NCI-H226 (cell line): ENCODE measurements at places on chromosomes 13 and 19.

DNA sequence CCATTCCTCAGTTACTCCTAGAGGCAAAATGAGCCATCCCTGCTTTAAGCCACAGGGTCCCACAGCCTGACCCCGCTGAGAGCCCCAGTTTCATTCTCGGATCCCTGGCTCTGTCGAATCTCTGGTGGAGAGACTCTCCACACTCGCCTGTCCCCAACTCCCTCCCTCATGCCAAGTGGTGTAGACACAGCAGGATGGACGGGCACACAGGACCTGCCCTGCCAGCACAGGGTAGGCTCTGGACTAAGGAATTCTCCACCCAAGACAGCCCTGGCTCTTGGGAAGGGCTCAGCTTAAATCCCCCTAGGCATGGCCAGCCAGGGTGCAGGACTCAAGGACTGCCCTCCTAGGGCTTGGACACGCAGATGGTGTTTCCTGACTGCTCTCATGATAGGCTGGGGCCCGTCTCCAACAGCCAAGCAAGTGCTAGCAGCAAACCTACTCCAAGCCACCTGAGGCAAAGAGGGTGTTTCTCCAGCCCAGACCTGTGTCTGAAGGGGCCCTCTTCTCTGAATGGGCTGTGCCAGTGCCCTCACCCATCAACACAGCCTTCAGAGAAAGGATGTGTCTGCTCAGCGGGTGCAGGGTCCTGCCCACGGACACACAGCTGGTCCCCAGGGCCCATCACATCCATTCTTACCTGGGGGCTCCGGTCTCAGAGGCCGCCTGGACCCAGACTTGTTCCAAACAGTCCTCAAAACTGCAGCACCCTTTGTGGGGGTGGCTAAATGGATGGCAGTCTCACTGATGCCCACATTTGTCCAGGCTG lies 65.3 kb downstream of the PEPD start:
- no peak for DNase-seq

GRCh38 chr19:31262725-31263191 lies 86.5 kb downstream of the TSHZ3 start:
- no peak for DNase-seq

- DNase-seq = no peak
Observed at GRCh38 chr19:55400281-55401087, 7.1 kb downstream of the UBE2S start.

- DNase-seq = no peak
Observed at GRCh38 chr19:15532779-15533521, 24.6 kb downstream of the CYP4F22 start.

GRCh38 chr13:49419276-49419675 lies 24.6 kb downstream of the CAB39L start:
- no peak for DNase-seq

- DNase-seq = no peak
Observed at GRCh38 chr13:73077865-73078264, 19.1 kb downstream of the KLF5 start.

DNA sequence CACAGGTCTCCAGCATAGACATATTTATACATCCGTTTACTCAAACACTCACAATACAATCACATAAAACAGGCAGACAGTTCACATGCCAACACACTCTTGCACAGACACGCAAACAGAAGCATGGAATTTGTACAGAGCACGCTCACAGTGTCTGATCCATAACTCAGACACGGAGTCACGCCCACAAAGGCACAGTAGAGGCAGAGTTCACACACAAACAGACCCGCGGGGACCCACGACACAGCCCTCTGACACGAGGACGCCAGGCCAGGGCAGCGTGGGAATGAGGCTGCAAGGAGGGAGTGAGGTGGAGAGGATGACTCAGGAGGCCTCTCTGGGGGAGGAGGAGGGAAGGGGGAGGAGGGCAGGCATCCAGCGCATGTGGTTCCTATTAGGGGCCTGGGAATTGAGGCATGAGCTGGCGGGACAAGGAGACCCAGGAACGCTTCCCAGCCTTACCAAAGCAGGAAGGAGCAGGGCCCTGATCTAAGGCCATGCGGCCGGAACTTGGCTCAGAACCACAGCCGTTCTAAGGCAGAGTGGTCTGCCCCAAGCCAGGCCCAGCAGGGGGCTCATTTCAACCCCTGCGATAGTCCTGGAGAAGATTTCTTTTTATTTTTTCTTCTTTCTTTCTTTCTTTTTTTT lies 9.1 kb upstream of the OLFM2 start:
- DNase-seq = peak; percentile 86

GRCh38 chr13:40670307-40670706 lies 3.9 kb upstream of the FOXO1 start:
- DNase-seq = no peak

DNA sequence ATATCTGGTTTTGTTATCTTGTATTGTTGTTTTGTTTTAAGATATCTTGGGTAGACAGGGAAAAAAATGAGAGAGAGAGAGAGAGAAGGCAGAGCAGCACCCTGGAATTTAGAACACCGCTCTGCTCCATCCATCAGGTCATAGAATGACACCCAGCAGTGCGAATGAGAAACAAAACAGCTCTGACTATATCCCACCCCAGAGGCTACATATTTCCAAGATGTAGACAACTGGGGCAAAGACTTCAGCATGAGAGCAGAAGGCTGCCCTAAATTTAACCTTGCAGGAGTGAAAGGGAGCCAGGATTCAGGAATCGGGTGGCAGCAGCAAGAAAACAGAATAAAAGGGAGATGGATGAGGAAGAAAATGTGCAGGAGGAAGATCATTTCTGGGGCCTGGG lies 46.5 kb downstream of the TNFSF13B start:
- no peak for DNase-seq

DNA sequence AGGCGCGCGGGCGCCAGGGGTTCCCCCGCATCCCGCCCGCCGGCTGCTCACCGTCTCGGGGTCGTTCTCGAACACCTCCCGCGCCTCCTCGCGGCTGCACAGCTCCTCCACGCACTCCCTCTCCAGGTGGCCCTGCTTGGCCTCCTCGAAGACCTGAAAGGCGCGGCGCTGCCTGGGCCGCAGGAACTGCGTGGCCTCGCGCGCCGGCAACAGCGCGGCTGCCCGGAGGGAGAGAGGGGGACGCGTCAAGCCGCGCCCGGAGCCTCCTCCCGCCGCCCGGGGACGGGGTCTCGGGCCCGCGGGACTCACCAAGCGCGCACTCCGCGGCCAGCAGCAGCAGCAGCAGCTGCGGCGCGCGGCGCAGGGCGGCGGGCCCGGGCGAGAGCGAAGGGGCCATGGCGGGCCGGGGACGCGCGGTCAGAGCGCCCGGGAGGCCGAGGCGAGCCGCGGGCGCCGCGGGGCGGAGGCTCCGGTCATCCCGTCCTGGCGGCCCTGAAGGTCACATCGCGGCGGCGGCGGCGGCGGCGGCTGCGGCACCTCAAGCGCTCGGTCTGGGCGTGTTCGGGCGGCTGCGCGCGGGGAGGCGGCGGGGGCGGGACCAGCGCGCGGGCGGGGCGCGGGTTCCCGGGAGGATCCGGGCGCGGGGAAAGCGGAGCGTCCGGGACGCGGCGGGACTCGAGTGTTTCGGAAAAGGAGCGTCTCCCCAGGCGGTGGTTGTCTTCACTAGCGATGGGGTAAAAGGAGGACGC lies at the start of gene GAS6:
Gene GAS6, minus strand, starts transcription at position 553 of the 749 bp plus-strand sequence. Its CDS starts 156 bp downstream, at position 397.
- peak; percentile 52 for DNase-seq

GRCh38 chr19:16861011-16861410 lies 27.8 kb upstream of the F2RL3 start:
- no peak for DNase-seq

- DNase-seq = no peak
Observed at GRCh38 chr19:49573425-49573824, 6.9 kb downstream of the NOSIP start.

DNA sequence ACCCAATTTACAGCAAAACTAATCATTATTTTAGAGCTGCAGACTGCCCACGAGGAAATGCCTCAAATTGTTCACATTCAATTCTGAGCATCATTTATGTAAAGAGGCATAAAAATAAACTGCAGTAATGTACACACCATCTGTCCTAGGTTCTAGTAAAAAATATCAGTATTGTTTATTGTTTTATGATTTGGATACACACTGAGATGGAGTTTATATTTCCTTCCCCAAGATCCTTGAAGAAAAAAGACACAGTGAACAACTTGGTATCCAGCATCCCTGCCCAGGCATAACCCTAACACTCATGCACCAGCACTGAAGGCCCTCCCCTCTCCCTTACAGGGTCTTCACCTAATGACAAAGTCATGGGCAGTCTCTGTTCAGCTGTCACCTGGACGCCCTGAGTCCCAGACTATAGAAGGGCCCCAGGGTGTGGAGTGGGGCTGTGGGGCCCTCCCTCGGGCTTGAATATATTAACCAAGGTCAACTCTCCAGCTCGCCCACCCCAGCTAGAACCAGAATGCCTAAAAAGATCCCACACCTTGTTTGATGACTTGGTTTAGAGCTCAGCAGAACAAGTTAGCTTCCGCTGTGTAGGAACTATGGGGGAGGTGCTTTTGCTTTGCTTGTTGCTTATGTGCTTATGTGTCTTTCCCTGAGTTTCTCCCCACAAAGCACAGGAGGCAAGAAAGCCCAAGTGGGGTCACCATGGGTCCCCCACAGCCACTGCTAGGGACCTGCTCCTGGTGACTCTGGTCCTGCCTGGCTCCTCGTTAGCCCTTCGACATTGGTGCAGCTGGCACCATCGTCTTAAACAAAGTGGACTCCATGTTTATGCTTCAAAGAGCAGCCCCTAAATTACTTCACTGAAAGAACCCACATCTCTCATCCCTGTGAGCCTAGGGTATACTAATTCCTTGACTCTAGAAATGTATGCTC lies 111.1 kb downstream of the COL4A1 start:
- DNase-seq = no peak

GRCh38 chr19:11174336-11174735 lies 18.8 kb upstream of the SPC24 start:
- DNase-seq = no peak

- DNase-seq = no peak
Observed at GRCh38 chr13:76499891-76500290, 386.3 kb downstream of the KCTD12 start.
